EH (cell line): ENCODE measurements at places on chromosomes 13 and 19.

DNA sequence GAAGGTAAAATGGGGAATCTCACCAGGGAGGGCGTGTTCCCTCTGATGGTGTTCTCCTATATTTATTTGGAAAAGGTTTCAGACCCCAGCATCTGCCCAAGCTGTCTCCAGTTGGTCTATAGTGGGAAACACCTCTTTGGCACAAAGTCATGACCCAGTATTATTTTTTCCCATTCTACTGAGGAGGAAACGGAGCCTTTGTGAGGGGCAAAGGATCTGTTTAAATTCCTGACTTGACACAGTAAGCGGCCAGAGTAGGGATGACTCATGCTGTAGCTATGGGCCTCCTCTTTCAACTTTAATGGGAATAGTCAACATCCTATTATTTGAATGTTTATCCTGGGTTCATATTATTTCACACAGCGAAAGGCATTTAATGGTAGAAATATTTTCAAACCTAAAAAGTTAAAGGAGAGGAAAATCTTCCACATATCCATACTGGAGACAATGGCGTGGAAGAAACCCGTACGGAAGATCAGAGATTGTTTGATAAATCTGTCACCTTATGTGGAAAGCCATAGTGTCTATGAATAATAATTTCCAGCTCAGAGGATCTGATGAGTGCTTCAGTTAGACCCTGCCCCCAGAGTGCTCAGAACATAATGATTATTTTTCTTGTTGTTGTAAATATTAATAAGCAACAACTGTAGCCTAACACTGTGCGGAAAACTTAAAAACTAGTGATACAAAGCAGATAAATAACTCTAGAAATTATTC, 126.0 kb downstream of the FOXO1 start:
- peak; percentile 93 for DNase-seq

GRCh38 chr13:75685239-75685697, 49.1 kb downstream of the LMO7 start:
- DNase-seq, result peak; percentile 97

GRCh38 chr13:43865892-43866291, 13.6 kb downstream of the CCDC122 start:
- peak; percentile 75 for DNase-seq

GRCh38 chr13:69199664-69200063, 908.0 kb upstream of the ATXN8OS start:
- DNase-seq, result no peak

GRCh38 chr13:110344320-110344719, 37.2 kb downstream of the COL4A2 start:
- no peak for DNase-seq

DNA sequence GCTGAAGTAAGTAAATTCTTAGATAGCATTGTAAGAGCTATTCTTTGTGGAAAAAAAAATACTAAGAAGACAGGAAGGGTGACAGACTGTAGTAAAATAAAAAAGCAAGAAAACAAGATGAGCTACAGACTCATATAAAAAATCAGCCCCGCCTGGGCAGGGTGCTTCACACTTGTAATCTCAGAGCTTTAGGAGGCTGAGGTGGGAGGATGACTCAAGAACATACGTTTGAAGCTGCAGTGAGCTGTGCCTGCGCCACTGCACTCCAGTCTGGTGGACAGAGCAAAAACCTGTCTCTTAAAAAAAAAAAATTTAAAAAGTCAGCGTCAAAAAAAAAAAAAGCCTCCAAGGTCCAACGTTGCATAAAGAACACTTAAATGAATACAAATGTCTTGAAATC, 102.1 kb downstream of the VWA8 start:
- peak; percentile 27 for DNase-seq

DNA sequence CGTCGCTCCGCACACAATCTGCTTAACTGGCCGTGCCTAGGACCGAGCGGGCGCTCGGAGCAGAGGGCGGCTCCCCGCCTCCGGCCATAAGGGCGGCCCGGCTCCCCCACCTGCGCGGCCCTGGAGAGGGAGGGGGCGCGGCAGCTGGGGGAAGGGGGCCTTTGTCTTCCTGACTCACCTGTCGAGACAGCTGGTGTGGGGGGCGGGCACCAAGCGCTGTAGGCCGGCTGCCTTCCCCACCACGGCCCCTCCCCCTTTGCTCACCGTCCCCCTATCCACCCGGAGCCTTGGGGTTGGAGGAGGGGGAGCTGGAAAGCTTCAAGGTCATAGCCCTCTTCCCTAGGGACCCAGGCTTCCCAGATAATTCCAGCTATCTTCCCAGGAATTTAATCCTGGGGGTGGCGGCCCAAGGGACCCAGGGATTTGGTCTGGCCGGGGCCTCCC, 1.2 kb downstream of the VASP start:
- DNase-seq, result peak; percentile 57

DNA sequence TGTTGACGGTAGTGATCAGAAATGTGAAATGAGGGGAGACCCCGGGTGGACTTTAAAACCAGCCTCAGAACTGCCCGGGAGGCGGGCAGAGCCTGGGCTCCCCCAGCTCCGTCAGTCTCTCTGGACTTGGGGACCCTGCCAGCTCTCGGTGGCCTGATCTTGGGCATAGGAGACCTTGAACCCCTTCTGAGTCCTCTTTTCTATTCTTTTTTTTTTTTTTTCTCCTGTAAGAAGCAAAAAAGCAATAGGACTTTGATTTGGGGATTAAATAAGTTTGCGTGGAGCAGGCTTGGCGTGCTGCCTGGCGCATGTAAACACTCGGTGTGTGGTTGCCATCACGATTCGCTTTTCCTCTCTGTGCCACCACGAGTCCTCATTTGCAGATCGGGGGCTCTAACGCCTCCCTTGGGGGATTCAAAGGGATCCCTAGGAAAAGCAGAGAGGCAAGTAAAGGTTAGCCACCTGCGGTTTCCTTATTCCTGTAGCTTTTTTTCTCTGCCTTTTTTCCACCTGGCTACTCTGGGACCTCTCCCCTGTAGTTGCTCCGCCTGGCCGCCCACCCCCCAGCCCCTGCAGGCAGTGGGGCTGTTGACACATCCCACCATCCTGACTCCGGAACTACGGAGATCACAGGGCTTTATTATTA, 1.3 kb downstream of the SAFB start:
- DNase-seq, result peak; percentile 58

- no peak for DNase-seq
Observed at GRCh38 chr13:58081301-58081820, 449.8 kb downstream of the PCDH17 start.
